ENCODE measurements at places on chromosomes 7 and 10.

- no peak for DNase-seq
These were observed 8.7 kb upstream of the CTAGE4 start for GRCh38 chr7:144174613-144175012.

DNA sequence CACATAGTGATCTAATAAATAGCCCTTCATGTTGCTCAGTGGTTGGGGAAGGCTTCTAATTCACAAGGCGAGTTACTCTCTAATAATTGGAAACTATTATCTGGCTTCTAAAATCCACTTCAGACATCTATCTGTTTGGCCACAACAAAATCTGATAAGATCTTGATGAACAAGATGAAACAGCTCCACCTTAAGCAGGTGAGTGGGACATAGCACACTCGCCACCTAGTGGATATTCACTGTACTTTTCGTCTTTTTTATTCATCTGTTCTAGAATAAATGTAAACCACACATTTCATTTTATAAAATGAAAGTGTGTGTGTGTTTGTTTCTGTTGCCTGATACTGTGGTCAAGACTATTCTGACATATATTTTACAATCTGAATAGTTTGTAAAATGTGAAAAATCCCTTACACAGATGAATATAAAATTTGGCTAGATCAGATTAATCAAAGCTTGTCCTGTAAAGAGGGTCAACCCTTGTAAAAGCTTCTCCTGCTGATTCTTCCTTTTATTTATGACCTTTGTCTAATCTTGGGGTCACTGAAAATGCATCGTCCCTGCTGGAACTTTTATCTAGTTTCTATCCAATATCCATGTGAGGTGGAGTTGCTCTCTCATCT, 26.5 kb upstream of the CNTNAP2 start:
- DNase-seq, result no peak

DNA sequence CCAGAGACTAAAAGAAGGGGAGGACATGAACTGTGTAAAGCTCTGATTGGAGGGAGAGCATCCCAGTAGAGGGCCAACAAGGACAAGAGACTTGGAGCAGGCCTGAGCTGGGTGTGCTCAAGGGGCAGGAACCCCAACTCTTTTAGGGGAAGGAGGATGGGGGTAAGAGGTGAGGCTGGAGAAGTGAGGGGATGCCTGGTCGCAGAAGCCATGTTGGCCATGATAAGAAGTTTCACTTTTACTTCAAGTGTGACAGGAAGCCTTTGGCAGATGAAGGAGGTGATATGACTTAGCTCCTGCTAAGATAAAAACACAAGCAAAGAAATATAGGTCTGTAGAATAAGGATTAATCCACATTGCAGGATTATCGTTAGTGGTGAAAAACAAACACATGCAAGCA, 208.3 kb downstream of the JAZF1 start:
- DNase-seq, result peak; percentile 7

DNA sequence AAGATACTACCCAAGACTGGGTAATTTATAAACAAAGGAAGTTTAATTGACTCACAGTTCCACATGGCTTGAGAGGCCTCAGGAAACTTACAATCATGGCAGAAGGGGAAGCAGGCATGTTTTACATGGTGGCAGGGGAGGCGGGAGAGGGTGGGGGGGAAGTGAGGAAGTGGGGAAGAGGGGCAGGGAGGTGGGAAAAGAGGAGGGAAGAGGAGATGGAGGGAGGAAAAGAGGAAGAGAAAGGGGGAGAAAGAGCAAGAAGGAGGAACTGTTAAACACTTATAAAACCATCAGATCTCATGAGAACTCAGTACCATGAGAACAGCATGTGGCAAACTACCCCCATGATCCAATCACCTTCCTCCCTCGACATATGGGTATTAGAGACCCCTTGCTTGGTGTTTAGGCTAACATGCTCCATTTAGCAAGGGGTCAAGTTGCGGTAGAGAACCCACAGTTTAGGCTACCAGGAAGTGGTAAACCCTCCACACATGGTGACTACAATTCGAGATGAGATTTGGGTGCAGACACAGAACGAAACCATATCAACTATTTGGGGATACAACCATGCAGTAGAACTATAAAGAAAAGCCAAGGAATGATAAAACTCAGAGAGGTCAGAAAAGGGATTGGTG, 3.5 kb upstream of the LMBR1 start:
- no peak for DNase-seq

DNA sequence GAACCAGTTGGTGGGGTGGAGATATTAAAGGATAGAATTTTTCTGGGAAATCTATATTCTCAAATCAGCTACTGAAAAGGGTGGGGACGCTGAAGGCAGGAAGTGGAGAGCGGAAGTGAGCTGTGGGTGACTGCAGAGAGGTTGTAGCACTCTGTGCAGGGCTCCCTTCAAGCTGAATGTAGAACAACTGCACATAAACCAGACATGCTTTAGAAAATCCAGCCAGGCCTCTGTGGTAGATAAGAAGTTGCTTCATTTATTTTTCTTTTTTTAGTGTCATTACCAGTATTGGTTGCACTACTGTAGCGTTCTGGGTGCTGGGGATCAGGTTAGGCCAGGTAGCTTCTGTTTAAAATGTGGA, 127.8 kb downstream of the CELF2 start:
- DNase-seq, result peak; percentile 75

- DNase-seq, result no peak
These were observed 58.9 kb upstream of the OPN4 start for GRCh38 chr10:86595496-86595895.

DNA sequence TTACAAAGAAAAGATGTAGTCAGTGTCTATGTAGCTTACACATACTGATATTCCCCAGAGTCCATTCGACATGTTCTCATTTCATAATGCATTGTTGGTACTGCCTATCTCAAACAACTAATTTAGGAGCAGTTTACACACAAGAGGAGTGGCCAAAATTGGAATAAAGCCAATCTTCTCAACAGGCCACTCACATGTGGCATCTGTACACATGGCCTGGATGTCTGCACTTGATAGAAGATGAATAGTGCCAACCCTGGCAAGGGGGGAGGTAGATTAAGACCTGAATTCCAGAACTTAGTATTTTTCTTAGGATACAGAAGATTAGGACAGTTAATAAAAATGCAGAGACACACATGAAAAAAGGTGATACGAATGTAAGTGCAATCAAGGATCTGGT, 125.3 kb upstream of the STARD3NL start:
- DNase-seq, result no peak

DNA sequence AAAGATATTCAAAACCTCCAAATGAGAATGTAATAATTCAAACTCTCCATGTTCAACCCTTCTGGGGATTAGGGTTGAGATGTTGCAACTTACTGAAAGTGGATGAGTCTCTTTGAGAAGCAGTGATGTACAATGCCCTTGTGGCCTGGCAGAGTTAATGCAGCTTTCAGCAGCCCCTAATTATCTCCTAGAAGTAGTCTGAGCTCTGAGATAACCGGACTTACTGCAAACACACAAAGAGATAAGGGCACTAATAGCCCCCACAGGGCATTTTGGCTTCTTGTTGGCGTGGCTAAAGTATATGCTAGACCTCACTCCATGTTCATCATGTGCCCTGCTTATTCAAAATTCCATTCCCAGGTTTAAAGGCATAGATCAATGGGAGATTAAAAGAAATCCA, 404.7 kb downstream of the NEBL start:
- no peak for DNase-seq

DNA sequence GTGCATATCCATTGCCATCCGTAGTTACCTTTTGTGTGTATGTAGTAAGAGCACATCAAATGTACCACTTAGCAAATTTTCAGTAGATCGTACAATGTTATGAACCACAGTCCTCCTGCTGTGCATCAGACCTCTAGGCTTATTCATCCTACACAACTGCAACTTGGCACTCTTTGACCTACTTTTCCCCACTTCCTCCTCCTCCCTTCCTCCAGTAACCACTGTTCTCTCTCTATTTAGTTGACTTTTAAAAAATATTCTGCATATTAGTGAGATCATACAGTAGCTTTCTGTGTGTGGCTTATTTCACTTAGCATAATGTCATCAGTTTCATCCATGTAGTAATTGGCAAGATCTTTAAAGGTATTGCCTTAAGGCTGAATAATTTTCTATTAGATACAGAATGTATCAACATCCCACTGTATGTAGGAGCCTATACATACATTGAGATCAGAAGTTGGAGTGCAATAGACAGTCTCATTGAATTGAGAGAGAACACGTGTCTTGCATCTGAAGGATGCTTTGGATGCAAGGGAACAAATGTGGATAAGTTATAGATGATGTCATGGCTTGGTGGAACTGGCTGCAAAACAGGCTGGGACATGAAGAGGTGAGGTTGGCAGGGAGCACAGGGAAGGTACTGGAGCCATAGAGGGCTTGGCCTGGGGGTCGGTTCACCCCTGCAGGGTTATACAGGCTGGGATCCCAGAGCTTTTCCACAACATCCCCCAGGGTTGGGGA, 83.0 kb upstream of the FAM180A start:
- DNase-seq, result peak; percentile 24

- DNase-seq, result no peak
These were observed 95.4 kb upstream of the SEMA3C start for GRCh38 chr7:81014266-81014665.

DNA sequence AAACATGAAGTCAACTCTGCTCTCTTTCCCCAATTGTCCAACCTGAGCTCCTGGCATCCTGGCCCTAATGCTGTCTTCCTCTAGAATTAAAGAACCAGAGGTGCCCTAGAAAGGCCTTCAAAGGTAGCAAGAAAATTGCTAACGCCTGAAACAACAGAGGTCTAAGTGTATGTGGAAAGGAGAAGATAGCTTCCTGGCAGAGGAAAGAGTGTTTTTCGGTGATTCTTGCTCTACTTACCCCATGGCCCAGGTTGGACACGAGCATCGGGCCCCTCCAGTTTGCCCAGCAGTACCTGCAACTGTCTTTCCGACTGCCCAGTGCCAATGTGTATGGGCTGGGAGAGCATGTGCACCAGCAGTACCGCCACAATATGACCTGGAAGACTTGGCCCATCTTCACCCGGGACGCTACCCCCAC, 22.2 kb downstream of the MGAM2 start:
- no peak for DNase-seq

DNA sequence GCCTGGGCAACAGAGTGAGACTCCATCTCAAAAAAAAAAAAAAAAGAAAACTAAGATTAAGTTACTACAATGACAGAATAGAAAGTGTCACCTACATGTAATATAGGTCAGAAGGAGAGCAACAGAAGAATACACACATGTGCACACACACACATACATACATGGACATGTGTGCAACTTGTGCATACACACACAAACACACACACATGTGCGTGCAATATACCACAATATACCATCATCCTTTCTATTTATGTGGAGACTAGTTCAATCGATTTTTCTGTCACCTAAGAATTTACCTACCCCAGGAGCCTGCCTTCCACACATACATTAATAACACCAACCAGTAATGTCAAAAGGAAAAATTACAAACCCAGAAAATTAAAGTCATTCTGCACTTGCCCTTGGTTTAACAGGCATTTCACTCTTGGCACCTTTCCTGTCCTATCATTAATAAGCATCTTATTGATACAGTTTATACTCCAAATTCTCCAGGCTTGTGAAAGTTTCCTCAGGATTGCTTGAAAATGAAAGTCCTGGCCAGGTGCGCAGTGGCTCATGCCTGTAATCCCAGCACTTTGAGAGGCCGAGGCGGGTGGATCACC, 2.5 kb downstream of the PNLIPRP1 start:
- no peak for DNase-seq

- DNase-seq, result no peak
These were observed 125.4 kb downstream of the PFKFB3 start for GRCh38 chr10:6327961-6328698.

DNA sequence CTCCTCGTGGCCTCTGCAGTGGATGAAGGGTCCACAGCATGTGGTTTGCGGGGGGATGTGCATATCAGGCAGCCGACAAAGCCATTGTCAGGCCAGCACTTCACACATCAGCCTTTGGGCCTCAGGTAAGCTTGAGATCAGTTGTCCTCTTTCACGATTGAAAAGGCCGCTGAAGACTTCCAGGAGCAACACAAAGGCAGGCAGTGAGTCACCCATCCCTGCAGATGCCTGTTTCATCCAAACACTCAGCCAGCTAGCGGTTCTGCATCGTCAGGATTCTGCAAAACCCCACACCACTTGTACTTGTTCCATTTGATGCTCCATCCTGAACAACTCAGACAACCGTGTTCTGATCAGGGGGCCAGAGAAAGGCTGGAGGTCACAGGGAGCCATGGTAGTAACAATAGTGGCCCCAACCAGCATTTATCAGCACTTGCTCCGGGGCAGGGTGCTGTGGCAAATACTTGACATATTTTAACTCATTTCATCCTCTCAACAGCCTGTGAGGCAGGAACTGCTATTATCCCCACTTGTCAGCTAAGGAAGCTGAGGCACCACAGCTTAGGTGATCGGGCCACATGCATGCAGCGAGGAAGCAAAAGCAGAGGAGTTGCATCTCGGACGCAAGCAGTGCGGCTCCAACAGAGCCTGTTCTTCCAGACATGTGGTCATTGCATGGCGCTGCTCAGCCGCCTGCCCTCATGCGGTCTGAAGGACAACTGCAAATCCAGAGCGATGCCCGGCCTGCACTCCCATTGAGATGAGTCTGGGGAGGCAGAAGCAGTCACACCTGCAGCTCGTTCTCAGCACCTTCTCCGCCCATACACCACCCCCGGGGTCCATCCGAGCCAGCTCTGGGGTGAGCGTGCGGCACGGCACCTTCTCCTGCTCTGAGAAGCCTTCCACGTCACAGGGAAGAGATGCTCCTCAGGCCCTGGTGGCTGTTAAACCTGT, 144.9 kb downstream of the PAXIP1 start:
- no peak for DNase-seq

DNA sequence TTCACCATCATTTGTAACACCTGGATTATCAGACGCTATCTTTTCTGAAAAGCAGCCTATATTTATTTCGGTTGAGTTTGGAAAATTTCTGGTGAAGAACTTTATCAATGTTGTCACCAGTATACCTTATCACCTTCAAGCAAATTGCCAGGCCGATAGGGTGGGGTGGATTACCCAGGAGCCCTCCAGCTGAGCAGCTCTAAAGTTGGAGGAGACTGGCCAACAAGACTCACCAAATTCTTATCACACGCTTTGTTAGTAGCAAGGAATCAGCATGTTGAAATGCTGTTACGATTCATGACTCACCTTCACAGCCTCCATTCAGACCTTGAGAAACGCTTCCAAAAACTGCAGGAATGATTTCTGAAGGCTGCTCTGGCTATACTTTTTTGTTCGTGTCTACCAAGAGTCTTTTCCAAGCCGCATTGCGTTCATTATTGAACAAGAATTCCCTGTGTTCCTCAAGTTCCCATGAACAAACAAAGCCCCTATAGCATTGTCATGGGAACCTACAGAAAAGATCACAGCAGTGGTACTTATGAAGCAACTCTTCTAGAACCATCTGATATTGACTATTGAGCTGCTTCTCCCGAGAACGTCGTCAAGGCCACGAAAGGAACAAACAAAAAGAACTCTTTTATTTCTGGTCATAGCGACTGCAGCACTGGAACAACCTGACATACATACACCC, 291.4 kb downstream of the SFMBT2 start:
- no peak for DNase-seq

- no peak for DNase-seq
These were observed 17.2 kb upstream of the GLI3 start for GRCh38 chr7:42254217-42254616.

- no peak for DNase-seq
These were observed 6.2 kb downstream of the SFR1 start for GRCh38 chr10:104128214-104128613.

All from CD4-positive, alpha-beta T cell treated with Interleukin-1 beta for 1 hour (primary cell).